ENCODE measurements at places on chromosomes 1 and 21.

GRCh38 chr1:197736685-197737084 lies 38.6 kb downstream of the DENND1B start:
- DNase-seq, result no peak

- DNase-seq, result no peak
Measured at GRCh38 chr1:32897082-32898049, 3.8 kb downstream of the TMEM54 start.

- no peak for DNase-seq
Measured at GRCh38 chr1:244732851-244733450, 80.0 kb downstream of the DESI2 start.

GRCh38 chr1:91450260-91450659 lies 45.6 kb upstream of the HFM1 start:
- no peak for DNase-seq

DNA sequence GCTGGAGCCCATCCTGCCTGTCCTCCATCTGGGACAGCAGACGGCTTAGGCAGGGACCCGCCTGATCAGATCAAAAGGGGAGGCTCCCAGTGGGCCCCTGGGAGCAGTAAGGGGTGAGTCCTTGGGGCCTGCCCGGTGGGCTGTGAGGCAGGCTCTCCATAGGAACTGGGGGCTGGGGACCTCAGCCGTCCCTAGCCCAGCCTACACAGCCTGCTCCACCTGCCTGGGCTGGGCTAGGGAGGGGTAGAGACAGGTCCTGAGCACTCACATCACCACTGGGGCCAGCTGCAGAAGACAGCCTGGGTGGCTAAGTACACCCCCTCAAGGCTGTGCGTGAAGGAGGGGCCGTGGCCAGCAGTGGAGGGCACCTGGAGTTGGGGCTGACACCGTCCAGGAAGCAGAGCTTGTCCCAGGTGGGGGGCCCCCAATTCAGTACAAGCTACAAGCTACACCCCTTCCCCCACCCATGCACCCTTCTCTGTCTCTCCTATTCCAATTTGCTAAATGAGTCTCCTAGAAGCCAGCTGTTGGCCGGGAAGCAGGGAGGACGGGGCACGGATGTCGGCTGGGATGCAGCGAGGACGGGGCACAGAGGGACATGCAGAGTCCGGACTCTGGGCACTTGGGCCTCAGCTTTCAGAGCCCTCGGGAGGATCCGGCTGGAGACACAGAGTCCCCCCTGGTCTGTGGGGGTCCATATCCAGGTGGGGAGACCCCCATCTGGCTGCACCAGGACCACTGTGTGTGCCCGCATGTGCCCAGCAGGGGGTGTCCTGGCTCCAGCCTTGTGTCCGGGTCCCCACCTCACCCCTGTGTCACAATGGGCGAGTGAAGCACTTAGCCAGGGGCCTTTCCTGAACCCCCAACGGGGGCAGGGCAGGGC lies 1.7 kb downstream of the ISG15 start:
- DNase-seq, result no peak

All from CMK (cell line).